Activated naive CD8-positive, alpha-beta T cell treated with anti-CD3 and anti-CD28 coated beads for 36 hours (primary cell): ENCODE measurements at places on chromosomes 2 and 18. TPM values are rescaled to one million over a fixed set of nuclear protein-coding genes. Genes with fewer than 3 reads are reported as not detected.

DNA sequence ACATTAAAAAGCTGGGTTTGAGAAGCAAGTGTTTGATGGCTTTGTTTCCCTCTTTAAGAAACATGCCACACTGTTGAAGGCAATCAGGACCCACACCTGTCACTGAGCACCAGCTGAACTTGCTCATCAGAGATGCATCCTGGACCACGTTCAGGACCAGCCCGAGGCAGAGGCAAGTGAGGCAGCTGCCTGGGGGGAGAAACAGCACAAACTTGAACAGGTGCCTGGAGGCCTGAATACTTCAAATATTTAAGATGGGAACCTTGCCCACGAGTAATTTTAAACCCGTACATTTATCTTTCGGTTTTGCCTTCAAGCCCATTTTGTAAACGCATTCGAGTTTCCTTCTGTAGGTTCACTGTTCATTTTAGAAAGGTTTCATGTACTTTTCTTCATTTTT lies 421.3 kb downstream of the NYAP2 start:
- H3K36me3 ChIP-seq, result no peaks in the 10 kb centered on the region
- no peak overlapping the region for H3K27ac ChIP-seq
- H3K4me1 ChIP-seq, result no peaks in the 10 kb centered on the region
- no peaks in the 10 kb centered on the region for H3K27me3 ChIP-seq
- no peak for DNase-seq

- DNase-seq, result no peak
- no peaks in the 10 kb centered on the region for H3K27me3 ChIP-seq
- H3K4me3 ChIP-seq, result no peak overlapping the region
- no peak overlapping the region for H3K27ac ChIP-seq
These were observed 285.5 kb downstream of the MREG start for GRCh38 chr2:215727507-215728503.

- no peaks in the 10 kb centered on the region for H3K27me3 ChIP-seq
- no peaks in the 10 kb centered on the region for H3K36me3 ChIP-seq
- no peak overlapping the region for H3K4me3 ChIP-seq
These were observed 25.5 kb upstream of the RALBP1 start for GRCh38 chr18:9449600-9450414.

DNA sequence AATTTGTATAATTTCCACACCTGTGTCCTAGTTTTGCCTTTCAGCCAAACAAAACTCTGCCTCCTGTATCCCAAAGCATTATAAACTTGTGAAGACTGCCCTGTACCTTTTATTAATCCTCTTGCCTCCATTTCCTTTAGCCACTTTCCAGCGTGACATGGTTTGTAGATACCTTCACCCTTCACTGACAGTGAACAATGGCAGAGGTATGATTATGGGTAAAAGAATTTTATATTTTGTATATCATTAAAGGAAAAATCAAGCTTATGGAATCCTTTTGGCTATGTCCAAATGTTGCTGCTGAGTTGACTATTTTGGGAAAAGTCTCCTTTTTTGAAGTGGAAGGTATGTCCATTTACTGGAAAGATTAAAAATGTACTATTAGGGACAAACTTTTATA lies 251.7 kb downstream of the HNMT start:
- no peak overlapping the region for H3K27ac ChIP-seq
- no peak for DNase-seq
- peaks cover 3% of the 10 kb centered on the region for H3K4me1 ChIP-seq
- H3K4me3 ChIP-seq, result no peak overlapping the region
- H3K36me3 ChIP-seq, result no peaks in the 10 kb centered on the region
- H3K27me3 ChIP-seq, result no peaks in the 10 kb centered on the region

- peak; percentile 64 for DNase-seq
- peaks cover 21% of the 10 kb centered on the region for H3K36me3 ChIP-seq
- no peaks in the 10 kb centered on the region for H3K27me3 ChIP-seq
- peak within 1 kb of the TSS; percentile 87 for H3K27ac ChIP-seq
- peaks cover 35% of the 10 kb centered on the region for H3K4me1 ChIP-seq
These were observed at the start of gene DPP4 for GRCh38 chr2:162073888-162074631. Gene DPP4, minus strand, starts transcription at chr2:162074215. Its CDS starts 234 bp downstream, at chr2:162073981.

GRCh38 chr18:56727399-56727798 lies 76.2 kb downstream of the WDR7 start:
- peaks cover 9% of the 10 kb centered on the region for H3K4me1 ChIP-seq
- no peak overlapping the region for H3K4me3 ChIP-seq
- peak; percentile 24 for DNase-seq
- H3K36me3 ChIP-seq, result peaks cover 64% of the 10 kb centered on the region
- H3K27ac ChIP-seq, result no peak overlapping the region
- H3K27me3 ChIP-seq, result no peaks in the 10 kb centered on the region

Gene BMP10
- not detected for total RNA-seq

Gene EDAR
- 0.21 TPM for total RNA-seq

Gene APCDD1
- not detected for total RNA-seq
